ENCODE measurements at places on chromosomes 7 and 10. TPM values are rescaled to one million over a fixed set of nuclear protein-coding genes. Genes with fewer than 3 reads are reported as not detected.
A peak's percentile ranks its signal among the peaks of the same experiment; 100 is the strongest.

GRCh38 chr7:1920266-1920681 lies 250.2 kb downstream of the ELFN1 start:
- no peak for DNase-seq

GRCh38 chr10:3119796-3120459 lies 52.6 kb downstream of the PFKP start:
- no peak for DNase-seq

GRCh38 chr7:41992881-41993867 lies 243.8 kb downstream of the GLI3 start:
- DNase-seq, result no peak

- DNase-seq, result no peak
These were observed 40.7 kb upstream of the MRLN start for GRCh38 chr10:59793919-59794318.

- peak; percentile 74 for DNase-seq
These were observed 37.4 kb upstream of the DUSP5 start for GRCh38 chr10:110460111-110460809.

DNA sequence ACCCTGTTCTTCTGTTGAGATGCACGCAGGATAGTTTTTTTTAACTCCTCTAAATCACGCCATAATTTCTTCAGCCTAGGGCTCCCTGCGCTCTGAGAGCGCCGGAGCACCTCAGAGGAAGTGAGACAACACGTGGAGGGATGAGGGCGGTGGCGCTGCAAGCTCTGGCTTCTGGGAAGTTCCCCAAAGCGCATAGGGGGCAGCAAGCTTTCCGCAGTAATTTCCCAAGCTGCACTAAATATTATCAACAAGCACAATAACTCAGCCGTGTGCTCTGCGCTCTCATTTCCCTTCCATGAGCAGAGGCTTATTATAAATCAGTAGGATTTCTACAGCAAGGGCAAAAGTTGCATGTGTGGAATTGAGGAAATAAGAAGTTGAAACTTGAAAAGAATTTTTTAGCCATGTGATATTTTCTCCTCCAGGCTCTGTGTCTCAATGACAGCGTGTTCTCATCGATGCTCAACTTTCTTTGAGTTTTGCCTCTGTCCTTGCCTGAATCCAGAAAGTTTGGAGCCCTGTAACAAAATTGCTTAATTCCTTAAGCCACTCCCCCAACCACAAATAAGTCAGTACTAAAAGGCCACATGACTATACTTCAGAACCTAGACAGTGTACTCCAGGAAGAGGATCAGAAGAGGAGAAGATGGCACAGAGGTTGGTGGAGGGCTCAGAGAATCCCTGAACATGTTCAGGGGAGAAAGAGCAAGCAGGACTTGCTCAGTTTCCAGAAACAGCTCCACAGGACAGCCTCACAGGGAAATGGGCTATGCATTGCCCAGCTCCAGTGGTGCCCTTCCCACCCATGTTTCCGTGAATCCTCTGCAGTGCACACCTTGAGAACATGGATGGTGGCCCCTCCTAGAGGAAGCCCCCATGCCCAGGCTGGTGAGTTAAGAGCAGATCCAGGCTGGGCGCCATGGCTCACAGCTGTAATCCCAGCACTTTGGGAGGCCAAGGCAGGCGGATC lies 221.5 kb upstream of the GHITM start:
- DNase-seq, result no peak

DNA sequence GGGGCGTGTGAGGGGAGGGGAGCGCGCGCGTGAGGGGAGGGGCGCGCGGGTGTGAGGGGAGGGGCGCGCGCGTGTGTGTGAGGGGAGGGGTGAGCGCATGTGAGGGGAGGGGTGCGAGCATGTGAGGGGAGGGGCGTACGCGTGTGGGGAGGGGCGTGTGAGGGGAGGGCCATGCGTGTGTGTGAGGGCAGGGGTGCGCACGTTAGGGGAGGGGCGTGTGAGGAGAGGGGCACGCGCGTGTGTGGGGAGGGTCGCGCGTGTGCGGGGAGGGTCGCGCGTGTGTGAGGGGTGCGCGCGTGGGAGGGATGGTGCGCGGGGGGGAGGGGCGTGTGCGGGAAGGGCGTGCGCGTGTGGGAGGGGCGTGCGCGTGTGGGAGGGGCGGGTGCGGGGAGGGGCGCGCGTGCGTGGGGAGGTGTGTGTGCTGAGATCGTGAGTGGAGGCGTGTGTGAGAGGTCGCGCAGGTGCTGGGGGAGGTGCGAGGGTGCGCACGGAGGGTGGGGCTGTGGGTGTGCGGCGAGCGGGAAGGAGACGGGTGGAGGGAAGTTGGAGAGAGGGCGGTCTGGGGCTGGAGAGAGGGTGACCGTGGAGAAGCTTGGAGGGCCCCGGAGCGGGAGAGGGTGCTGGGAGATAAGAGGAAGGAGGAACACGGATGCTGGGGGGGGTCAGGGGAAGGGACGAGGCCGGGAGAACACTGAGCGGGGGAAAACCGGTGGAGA lies 19.7 kb downstream of the MXI1 start:
- DNase-seq, result peak; percentile 82

DNA sequence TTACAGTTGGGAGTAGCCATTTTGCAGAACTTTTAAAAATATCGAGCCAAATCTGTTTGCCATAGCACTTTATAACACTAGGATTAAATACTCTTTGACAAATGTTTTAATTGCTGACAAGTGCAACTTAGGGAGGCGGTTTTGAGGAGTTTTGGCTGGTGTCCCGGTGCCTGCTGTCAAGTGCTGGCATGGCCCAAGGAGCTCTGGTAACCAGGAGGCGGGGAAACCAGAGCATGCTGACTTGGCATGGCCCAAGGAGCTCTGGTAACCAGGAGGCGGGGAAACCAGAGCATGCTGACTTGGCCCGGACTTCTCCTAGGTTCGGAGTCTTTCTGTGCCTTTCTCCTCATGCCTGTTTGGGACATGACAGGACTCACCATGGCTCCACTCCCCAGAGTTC lies 30.8 kb upstream of the ZNF32 start:
- DNase-seq, result peak; percentile 73

GRCh38 chr7:36260481-36260880 lies 107.4 kb downstream of the EEPD1 start:
- DNase-seq, result no peak

- no peak for DNase-seq
These were observed 6.5 kb downstream of the VSIR start for GRCh38 chr10:71766717-71767419.

LIPK gene
- total RNA-seq, result not detected

- DNase-seq, result peak; percentile 48
These were observed 942 bp upstream of the KIAA1217 start for GRCh38 chr10:24207781-24208611.

VGF gene
- not detected for total RNA-seq

GBX1 gene
- total RNA-seq, result not detected

DNA sequence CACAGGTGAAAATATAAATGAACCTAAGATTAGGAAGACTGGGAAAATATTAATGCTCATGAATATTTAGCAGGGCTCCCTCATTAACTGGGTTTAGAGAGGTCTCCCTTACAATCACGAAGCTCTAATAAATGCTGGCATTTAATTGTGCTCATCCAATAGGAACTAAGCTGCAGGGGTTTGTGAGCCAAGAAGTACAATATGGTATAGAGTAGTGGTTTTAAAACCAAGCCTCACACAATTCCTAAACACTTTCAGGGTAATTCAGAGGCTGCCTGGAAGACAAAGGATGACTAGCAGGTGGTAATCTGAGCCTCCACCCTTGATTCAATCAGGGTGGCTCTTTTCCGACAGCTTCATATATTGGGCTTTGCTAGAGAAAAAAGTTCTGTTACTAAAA lies 103.3 kb downstream of the GPAM start:
- DNase-seq, result no peak

CPA2 gene
- 1.9 TPM for total RNA-seq

- DNase-seq, result peak; percentile 97
These were observed 875 bp upstream of the DDIT4 start for GRCh38 chr10:72272689-72273409.

DNA sequence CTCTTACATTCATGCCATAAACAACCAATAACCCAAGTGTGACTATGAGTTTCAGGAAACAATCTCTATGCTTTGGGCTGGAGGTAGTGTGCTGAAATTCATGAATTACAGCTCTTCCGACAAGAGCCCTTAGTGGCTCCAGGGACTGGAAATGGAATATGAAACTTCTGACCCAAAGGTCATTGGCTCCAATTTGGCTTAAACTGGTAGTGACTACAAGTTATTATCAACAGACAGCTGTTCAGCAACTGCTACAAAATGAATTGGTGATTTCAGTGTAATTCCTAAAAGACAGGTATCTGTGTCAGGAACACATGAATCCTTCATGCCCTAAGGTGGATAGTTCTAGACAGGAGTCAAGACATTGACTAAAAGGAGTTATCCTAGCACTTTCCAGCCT lies 745.4 kb downstream of the PHTF2 start:
- no peak for DNase-seq

HOXA10 gene
- 0.10 TPM for total RNA-seq

DNA sequence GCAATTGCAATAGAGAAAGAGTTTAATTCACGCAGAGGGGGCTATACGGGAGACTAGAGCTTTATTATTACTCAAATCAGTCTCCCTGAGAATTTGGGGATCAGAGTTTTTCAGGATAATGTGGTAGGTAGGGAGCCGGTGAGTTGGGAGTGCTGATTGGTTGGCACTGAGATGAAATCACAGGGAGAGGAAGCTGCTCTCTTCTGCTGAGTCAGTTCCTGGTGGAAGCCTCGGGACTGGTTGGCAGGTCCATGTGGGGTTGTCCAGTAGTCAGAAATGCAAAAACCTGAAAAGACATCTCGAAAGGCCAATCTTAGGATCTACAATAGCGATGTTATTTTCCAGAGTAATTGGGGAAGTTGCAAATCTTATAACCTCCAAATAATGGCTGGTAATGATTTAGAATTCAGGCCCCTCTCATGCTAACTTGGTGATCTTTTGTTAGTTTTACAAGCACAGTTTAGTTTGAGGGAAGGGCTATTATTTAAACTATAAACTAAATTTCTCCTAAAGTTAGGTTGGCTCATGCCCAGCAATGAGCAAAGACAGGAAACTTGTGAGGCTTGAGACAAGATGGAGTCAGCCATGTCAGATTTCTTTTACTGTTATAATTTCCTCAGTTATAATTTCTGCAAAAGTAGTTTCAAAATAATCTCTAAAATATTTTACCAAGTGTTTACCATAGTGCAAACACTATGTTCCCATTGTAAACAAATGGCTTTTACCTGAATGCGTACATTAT lies 39.4 kb upstream of the SLC25A13 start:
- no peak for DNase-seq

GRCh38 chr7:133433165-133433812 lies 180.4 kb downstream of the EXOC4 start:
- DNase-seq, result no peak

GRCh38 chr7:29555061-29555460 lies 8.6 kb upstream of the PRR15 start:
- DNase-seq, result no peak

DNA sequence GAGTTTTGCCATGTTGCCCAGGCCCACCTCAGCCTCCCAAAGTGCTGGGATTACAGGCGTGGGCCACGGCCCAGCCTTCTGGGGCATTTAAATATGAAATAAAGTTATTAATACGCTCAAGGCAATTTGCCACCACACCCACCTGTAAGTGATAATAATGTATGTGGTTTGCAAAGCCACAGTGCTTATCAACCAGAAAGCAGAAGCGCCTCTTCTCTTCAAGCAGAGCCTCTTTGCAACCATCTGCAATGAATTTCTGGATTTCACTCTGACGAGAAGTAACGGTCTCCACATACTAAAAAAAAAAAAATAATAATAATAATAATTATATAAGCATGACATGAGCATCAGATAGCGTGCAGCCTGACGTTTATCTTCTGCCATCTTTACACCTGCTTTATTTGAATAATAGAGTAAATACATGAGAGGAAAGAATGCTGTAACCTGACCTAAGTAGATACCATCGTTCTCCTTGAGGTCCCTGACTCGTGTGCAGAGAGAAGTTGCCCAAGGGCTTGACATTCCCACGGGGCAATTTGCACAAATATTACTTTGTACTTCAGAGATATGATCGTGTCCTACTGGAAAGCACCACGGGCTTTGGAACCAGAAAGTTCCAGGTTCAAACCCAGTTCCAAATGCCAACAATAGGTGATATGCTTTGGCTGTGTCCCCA lies 34.0 kb downstream of the BRI3 start:
- DNase-seq, result no peak

C10orf105 gene
- total RNA-seq, result not detected

DNA sequence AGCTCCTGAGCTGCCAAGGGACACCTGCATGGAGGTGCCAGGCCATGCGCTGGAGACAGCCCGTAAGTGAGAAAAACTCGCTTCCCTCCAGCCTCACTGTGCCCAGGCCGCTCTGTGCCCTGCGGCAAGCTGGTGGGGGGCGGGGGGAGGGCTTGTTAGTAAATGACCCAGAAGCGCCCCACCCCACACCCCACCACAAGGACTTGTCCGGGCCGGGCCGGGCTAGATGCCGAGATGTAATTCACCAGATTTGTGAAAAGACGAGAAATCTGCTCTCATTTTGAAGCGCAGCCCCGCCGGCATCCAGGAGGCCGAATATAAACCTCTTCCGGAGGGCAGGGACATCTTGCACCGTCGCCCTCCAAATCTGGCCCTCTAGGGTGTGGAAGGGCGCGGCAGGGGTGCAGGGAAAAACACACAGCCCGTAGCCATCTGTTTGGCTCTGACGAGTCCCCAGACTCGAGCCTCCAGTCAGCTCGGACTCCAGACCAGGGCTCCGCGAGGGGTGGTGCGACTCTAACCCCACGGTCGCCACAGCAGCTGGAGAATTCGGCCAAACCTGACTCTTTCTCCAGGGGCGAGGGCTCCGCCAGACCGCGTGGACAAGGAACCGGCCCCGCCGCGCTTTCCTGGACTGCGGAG lies 14.8 kb downstream of the TLX1 start:
- DNase-seq, result no peak

- DNase-seq, result no peak
These were observed 186.2 kb downstream of the MACC1 start for GRCh38 chr7:20030915-20031362.

- no peak for DNase-seq
These were observed 9.3 kb downstream of the ADD3 start for GRCh38 chr10:110017052-110017451.

DNA sequence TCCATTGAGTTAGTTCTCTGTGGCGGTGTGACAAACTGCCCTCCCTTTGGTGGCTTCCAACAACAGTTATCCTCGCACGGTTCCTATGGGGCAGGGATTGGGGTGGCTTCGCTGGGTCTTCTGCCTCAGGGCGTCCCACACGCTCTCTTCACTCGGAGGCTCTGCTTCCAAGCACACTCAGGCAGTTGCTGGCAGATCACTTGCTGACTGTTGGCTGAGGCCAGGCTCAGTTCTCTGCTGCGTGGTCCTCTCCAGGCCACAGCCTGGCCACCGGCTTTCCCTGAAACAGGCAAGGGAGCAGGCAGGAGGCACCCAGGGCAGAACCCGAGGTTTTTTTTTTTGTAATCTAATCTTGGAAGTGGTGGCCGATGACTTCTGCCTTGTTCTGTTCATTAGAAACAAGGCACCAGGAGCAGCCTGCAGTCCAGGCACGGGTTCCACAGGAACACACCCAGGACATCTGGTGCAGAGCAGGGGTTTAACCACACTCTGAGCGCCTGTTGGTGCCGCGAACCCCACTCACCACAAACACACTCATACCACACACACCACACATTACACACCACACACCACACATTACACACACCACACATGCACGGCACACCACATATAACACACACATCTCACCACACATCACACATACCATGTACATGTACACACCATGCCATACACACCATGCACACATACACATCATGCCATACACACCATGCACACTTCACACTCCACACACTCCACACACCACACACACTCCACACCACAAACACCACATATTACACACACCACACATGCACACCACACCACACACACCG lies 112.2 kb downstream of the PTPN20 start:
- DNase-seq, result no peak

Data from left lobe of liver (tissue), 2 donors.